Mononuclear cell (primary cell): ENCODE measurements at places on chromosomes 5 and 9. TPM values are rescaled to one million over a fixed set of nuclear protein-coding genes. Genes with fewer than 3 reads are reported as not detected.

SPATA31D4 gene
- not detected for total RNA-seq

SNX2 gene
- 159 TPM for total RNA-seq

PCDHB15 gene
- total RNA-seq = not detected

NRG2 gene
- total RNA-seq = 0.10 TPM

RORB gene
- total RNA-seq = 0.10 TPM
